ENCODE measurements at places on chromosomes 6 and 20.
A peak's percentile ranks its signal among the peaks of the same experiment; 100 is the strongest.

- DNase-seq = no peak
These were observed 72.9 kb downstream of the ATG5 start for GRCh38 chr6:106252687-106253086.

GRCh38 chr20:3911956-3912355, 22.8 kb downstream of the PANK2 start:
- no peak for DNase-seq

- DNase-seq = no peak
These were observed 52.5 kb upstream of the HECA start for GRCh38 chr6:139082370-139082769.

DNA sequence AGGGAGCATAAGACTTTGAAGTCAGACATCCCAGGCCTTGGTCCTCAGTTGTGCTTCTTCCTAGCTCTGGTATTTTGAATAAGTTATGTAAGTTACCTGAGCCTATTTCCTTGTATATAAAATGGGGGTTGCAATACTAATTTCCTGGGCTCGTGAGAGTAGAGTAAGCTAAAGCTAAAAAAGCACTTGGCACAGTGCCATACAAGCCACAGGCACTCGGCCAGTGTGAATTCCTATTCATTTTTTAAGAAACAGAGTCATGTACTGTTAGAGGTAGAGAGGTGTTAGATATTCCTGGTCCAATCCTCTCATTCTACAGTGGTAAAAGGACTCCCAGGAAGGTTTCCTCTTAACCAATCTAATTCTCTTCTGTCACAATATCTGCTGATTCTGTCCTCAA, 79.6 kb upstream of the EPB41L1 start:
- no peak for DNase-seq

GRCh38 chr6:145015739-145016558, 719.4 kb downstream of the EPM2A start:
- peak; percentile 29 for DNase-seq

GRCh38 chr20:12482661-12483060, 526.1 kb upstream of the SPTLC3 start:
- no peak for DNase-seq

DNA sequence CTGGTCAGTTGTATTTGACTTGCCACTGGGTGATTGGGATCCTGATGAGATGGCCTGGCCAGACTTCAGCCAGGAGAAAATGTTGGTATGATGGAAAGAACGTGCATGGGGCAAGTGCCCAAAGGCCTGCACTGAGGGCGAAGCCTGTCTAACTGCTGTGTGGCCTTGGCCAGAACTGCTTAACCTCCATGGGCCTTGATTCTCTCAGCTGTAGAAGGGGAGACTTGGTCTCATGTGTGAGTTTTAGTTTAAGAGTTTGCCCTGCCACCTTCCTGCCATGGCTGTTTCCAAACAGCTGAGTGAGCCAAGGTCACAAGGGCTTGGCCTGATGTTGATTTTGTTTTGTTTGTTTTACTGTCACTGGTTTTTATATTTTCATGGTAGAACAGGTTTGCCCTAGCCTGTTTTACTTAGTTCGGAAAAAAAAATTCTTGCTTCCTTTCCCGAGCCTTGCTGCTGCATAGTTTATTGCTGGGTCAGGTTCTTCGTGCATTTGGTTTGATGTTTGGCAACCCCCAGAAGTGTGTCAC, 35.3 kb downstream of the DSTN start:
- DNase-seq = no peak

GRCh38 chr20:16363506-16364319, 209.5 kb downstream of the KIF16B start:
- no peak for DNase-seq

DNA sequence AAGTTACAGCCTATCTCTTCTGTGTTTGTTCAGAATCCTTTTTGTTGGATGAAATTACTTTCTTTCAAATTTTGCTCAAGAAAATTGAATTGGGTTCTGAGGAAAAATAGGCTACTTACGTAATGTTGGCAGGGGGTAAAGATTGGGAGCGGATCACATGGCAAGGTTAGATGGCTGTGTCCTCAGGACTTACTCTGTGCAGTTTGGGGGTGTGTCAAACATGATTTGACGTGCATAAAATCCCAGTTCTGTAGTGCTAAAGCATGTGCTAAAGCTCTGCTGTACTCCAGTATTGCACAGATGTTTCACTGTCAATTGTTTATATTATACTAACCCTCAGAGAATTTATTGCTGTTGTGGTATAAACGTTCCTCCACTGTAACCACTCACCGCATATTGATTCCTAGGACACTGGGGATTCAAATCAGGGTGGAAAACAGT, 2.6 kb downstream of the NT5E start:
- DNase-seq = no peak

- DNase-seq = no peak
These were observed 23.6 kb downstream of the STMND1 start for GRCh38 chr6:17125407-17125806.

- DNase-seq = no peak
These were observed 21.3 kb upstream of the UTRN start for GRCh38 chr6:144263786-144264185.

GRCh38 chr6:41644297-41644879, 6.1 kb downstream of the MDFI start:
- DNase-seq = no peak

DNA sequence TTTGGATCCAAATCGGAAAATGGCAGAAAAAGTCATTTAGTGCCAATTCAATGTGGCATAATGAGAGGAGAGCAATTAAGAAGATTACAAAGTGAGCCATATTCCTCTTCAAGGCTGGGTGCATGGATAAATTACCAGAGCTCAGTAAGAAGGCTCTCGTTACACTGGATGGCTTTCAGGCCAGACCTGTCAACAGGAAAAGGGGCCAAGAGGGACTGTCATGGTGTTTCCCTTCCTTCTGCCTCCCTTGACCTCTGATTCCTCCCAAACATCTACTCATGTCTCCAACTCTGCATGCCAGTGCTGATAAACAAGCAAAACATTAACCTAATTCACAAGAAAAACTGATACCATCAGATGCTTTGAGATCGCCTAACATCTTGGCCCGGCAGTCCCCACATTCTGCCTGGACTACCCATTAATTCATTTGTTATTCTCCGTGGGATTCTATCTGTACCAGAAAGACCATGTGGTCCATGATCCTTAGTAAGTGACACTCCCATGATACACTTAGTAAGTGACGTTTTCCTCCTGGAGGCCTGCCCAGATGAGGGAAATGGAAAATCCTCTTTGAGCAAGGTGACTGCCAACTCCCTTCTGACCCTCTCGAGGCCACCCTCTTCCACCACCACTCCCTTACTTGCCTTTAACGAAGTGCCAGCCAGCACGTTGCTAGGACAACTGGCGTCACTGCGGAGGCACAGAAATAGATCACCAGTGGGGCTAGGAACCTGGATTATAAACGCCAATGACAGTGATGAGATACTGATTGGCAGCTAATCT, 239.2 kb downstream of the GMPR start:
- no peak for DNase-seq

DNA sequence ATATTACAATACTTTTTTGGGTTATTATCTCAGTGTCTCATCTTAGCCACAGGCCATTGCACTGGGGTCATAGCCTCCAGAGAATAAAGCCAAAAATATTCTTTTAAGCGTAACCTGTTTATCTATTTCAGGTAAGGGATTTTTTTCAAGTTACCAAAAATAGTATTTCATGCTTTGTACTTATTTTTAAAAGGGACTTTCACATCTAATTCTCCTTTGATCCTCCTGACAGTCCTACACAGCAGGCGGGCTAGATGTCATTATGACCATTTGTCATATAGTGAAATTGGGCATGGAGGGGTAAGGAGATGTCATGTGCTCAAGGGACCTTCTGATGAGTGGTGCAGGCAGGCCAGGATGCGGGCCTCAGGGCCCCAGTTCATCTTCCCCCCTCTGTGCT, 68.9 kb downstream of the TBC1D7 start:
- DNase-seq = no peak

DNA sequence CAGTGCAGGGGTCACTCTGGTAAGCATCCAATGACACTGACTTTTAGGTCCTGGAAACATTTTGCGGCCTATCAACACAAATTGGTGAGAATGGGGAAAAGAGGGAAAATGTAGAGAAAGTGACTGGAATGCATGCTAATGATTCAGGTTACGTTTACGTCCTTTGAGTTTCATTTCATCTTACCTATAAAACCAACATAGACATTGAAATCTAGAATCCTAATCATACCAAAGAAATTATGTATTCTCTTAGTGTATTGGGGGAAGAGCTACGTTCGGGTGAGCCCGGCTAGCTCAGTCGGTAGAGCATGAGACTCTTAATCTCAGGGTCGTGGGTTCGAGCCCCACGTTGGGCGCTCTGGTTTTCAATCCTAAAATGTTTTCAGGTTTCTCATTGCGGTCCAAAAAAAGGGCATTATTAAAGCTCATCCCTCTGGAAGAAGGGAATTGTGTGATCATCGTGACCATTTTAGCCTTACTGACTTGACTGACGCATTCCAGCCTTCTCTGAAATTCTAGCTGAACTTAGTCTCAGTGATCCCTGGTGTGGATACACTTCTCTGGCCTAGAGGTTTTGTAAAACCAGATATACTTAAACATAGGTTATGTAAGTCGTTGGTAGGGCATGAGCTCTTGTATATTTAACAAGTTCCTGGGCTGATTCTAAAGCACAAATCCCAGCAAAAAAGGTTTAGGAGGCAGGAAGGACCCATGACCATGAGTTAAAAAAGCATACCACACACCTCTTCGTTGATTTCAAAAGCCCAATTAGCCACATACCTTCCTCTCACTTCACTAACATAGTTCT, 18.3 kb downstream of the HMGN4 start:
- DNase-seq = peak; percentile 51

- DNase-seq = no peak
These were observed 29.1 kb upstream of the PKIG start for GRCh38 chr20:44552950-44553908.

DNA sequence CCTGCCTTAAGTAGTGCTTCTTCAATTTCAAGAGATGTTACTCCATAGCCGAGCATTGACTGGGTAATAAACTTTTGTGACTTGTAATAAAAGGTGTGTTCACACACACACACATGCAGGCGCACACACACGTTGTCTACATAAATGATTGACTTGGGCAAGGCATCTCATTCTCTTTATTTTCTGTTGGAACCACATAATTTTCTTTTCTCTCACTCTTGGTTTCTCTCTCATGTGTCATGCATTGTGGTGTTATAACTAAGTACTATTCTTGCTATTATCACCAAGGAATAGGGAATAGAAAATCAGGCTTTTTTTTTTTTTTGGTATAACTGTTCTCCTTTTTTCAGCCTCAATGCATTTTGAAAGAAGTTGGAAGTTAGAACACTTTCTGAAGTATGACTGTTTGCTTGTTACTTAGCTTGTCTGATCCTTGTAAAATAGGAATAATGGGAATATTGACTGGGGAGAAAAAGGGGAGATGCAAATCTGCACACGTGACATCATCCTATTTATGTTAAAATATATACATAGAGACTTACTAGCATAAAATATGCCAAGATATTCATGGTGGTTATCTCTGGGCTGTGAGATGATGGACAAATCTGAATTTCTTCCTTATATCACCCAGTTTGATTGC, 26.1 kb upstream of the CD83 start:
- DNase-seq = no peak

DNA sequence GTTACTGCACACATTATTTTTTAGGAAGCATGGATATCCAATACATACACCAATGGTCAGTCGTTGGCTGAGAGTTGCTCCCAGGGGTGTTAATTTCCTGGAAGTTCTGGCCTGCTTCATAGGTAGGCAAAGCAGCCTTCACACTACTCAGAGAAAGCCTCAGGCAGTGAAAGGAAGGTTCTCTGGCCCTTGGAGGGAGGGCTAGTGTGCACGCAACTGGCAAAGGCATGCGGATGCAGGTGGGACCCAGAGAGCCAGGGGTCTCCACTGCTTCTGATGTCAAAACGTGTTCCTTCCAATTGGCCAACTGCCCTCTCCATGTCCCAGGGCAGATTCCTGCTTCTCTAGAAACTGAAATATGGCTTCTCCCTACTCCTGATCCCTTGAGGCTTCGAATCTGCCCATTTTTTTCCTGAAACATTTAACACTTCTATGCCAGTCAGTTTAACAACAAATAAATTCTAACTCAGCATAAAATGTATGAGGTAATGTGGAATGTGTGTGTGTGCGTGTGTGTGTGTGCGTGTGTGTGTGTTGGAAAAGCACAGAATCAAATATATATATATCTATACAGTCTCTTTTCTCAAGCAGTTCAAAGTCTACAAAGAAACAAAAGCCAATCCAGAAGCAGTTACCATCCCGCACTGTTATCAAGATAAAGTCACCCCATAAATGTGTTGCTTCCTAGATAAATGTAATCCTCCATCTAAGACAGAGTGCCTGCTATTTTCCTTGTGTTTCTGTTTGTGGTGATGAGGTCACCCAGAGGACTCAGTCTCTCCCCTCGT, 94.0 kb upstream of the HIVEP1 start:
- no peak for DNase-seq

DNA sequence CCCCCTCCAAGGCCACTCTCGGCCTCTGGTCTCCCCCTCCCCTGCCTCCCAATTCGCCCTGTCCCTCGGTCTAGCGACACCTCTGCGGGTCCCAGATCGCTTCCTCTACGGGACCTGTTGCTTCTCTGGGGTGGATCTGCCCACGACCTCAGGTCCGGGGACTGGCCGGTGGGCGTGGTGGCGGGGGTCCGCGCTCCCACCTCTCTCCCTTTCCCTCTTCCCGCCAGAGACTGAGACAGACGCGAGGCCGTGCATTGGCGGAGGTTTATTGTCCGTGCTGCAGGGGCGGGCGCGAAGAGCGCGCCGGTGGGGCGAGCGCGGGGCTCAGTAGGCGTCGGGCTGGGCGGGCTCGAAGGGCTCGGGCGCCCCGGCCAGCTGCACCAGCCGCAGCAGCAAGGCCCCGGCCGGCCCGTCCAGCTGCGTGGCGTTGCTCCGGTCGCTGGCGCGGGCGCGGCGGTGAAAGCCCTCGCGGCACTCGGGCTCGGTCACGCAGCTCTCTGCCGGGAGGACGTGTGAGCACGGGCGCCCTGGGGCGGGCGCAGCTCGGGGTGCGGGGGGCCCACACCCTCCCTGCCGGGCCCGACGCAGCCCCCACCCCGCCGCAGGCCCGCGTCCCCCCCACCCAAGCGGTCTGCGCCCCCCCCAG, 2.1 kb downstream of the AVP start:
- no peak for DNase-seq

All from activated naive CD4-positive, alpha-beta T cell treated with anti-CD3 and anti-CD28 coated beads, Interleukin-2, amount 50 U/mL, for 72 hours (primary cell).